NCI-H460 (cell line): ENCODE measurements at places on chromosomes 1 and 21.

GRCh38 chr1:3456449-3456963 is 2.0 kb downstream of the ARHGEF16 start:
- no peak for DNase-seq

GRCh38 chr1:1616045-1616790 is 918 bp downstream of the MIB2 start:
- no peak for DNase-seq

GRCh38 chr1:34057347-34058130 is 107.5 kb downstream of the CSMD2 start:
- no peak for DNase-seq

GRCh38 chr21:34227386-34227852 is 136.4 kb upstream of the KCNE2 start:
- DNase-seq, result no peak

DNA sequence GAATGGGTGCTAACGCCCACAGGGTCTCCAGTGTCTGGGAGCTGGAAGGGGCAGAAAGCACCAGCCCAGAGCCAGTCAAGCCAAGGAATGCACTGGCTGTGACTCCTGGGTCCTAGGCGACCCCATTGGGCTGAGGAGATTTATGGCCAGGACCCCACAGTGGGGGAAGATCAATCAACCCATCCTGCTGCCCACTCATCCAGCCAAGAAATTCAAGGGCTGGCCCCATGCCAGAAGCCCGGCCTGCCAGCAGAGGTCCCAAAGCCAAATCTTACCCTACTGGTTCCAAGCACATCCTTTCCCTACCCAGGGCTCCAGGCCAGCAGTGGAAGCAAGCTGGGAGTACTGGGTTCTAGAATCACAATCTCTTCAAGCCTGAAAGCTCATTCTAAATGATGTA is 6.8 kb upstream of the PDZK1IP1 start:
- DNase-seq, result no peak

DNA sequence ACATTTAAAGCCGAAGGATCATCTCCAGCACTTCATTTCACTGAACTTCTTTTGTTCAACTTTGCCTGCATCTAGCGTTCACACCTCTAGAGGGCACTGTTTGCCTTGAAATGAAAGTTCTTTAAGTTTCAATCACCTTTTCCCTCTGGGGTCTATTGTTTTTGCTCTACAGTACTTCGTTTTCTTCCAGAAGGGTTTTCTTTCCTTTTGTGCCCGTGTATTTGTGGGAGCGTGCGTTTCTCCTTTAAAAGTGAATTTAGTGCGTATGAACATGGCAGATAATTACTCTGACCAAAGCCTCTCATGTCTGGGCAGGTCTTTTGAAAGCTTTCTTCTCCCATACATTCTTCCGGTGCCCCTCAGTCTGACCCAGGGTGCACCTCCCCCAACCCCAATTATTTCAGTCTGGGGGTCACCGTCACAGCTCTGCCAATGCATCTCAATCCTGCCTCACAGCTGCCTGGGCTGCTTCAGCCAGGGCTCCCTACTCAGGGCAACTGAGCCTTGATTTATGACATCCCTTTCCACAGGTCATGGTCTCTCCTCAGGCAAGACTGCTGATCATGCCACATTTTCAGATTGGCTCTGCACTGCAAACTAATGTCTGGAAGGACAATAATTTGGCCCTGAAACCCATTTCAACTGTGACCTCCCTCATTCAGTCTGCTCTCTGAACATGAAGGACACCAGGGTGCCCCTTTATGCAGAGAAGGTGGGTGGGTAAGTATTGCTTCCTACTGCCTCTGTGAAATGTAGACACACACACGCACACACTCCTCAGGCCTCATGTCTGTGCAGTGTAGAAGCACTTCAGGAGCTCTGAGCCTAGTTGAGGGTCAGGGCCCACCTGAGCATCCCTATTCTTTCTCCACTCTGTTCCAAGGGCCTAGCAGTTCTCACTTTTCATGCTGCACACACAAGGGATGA is 88.6 kb downstream of the NUF2 start:
- DNase-seq, result peak; percentile 64

DNA sequence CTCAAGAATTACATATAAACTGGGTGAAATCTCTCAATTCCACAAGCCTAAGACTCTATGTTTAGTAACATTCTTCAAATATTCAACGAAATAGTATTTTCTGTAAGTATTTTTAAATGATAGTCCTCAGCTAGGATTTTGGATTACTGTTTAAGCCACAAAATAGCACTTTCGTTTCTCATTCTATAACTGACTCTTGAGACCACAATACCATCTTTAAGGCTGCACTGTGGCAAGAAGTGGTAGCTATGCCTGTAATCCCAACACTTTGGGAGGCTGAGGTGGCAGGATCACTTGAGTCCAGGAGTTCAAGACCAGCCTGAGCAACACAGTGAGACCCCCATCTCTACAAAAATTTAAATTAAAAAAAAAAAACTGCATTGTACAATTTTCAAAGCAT is 126.7 kb downstream of the CDC42BPA start:
- no peak for DNase-seq

- DNase-seq, result no peak
Measured at GRCh38 chr21:45794027-45794426, 150.5 kb downstream of the PCBP3 start.

DNA sequence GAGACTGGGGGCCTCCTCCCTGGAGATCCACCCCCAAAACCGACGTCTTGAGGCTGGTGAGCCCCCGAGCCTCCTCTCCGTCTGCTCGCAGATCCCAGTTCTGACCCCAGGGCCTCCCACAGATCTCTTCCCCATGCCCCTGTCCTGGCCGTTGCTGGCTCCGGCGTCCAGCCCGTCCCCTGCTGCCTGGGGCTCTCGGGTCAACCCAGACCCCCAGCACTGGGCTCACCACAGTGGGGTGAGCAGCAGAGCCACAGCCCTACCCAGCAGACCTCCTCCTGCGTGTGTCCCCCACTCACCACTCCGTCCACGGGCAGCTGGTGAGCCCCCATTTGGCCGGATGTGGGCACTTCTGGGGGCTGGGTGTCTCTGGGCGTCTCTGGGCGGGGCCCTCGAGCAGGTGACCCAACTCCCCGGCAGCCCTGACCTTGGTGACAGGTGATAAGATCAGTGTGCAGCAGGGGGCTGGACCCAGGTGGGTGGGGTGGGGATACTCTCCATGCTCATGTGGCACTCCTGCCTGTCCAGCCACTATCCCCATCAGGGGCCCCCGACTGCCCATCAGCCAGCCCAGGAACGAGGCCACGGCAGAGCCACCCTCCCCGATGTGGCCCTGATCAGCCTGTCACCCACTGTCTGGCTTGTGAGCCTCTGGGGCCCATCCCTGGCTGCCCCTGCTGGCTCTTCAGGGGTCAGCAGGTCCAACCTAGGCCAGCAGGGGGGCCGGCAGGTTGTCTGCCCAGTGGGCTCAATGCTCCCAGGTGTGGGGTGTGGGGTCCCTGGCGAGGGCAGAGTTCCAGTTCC is 709 bp downstream of the TNFRSF14 start:
- no peak for DNase-seq

GRCh38 chr21:14482165-14482564 is 64.0 kb downstream of the SAMSN1 start:
- DNase-seq, result no peak

DNA sequence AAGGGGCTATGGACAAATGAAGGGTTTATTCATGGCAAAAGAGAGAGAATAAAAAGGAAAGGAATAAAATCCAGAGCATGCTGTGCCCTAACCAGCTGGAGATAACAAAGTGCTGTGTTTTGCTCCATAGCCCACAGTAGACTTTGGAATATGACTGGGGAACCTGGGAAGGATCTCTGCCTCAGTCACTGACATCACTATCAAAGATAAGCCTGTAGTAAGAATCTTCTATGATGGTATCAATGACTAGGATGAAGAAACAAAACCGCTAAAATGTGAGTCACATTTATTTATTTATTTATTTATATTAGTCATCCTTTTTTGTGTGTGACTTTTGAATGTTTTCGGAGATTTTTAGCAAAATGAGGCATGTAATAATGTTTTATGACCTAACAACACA is 56.3 kb downstream of the NVL start:
- DNase-seq, result peak; percentile 33

DNA sequence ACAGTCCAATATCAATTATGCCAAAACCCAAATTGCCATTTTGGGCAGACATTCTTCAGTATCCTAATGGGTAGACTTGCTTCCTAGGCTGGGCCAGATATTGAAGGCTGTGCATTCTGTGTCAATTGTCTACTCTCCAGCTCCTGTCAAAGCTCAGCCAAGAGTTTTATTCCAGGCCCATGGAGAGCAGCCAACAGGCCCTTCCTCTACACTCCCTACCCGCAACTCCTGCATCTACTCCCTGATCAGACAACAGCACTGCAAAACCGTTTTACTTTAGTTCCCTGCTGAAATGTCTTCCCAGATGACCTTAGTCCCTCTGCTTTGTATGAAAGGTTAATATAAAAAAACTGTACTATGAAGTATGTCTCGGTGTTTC is 6.6 kb upstream of the ADORA3 start:
- DNase-seq, result no peak

- DNase-seq, result no peak
Measured at GRCh38 chr1:30381266-30381665, 342.1 kb downstream of the MATN1 start.

- no peak for DNase-seq
Measured at GRCh38 chr1:203751051-203751450, 13.9 kb upstream of the LAX1 start.

GRCh38 chr1:85093644-85094043 is 45.3 kb upstream of the MCOLN3 start:
- no peak for DNase-seq

DNA sequence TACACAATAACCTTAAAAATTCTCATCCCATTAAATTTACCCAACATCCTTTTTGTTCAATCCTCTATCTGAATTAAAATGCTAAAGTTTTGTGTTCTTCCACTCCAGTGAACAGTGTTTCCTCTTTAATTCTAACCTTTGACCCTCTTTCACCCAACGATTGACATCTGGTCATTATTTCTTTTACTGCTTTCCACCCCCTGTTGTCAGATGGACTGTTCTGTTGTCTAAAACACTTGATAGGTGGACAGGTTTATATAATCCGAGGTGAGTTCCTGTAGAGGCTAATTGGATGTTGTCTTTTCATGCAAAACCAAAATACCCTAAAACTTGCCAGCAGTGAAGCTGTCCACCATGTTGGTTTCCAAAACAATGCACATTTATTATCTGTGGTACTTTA is 73.4 kb upstream of the SERTAD4 start:
- DNase-seq, result no peak

- DNase-seq, result no peak
Measured at GRCh38 chr1:35851132-35851869, 31.7 kb upstream of the AGO1 start.

GRCh38 chr1:192232817-192233417 is 74.7 kb downstream of the RGS18 start:
- DNase-seq, result no peak

DNA sequence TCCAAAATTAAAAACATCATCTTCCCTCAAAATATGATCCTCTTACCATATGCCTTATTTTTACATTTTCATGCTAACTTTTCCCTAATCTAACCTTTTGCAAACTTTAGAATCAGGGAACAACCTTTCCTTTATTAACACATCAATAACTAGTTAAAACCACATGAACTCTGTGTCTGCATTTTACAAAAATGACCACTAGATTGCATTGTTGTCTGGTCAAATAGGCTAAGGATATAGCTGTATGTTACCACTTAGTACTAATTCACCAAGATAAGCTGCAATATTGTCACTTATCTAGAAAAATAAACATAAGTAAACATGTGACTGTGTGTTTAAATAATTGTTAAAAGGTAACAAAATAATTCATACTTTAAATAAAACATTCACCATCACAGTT is 82.3 kb downstream of the DENND1B start:
- DNase-seq, result no peak

- DNase-seq, result no peak
Measured at GRCh38 chr1:228090613-228091081, 8.1 kb downstream of the ARF1 start.

DNA sequence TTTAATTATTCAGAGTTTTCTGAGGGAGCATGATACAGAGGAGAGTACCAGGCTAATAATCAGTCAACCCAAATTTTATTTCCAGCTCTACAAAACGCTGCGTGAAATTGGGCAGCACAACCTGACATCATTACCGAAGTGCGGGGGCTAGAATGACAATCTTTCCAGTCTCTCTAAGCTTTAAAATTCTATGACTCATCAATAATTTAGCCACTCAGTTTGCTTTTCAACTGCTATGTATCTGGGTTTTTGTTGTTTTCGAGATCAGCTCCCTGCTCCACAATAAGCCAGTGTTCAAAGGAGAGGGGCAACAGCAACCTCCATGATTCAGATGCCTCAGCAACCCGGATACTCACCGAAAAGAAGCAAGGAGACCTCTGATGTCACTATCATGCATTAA is 13.9 kb downstream of the SORT1 start:
- DNase-seq, result no peak

- no peak for DNase-seq
Measured at GRCh38 chr1:229822026-229822425, 196.0 kb downstream of the URB2 start.

DNA sequence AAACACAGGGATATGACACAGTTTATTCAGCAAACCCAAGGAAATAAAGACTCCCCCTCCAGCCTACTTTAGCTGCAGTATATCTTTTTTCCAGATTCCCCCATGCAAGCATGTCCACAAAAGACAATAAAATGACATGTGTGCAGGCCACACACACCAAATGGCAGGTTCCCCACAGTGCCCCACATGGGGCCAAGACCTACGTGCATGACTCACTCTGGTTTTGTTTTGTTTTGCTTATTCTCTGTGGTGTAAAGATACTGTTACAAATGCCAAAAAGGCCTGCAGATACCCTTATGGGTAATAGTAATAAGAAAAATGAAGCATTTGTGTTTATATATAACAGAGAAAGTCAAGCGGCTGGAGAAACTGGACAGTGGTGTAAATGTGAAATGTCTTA is 71.6 kb downstream of the RD3 start:
- DNase-seq, result no peak

GRCh38 chr1:59195151-59195550 is 101.7 kb upstream of the FGGY start:
- no peak for DNase-seq

DNA sequence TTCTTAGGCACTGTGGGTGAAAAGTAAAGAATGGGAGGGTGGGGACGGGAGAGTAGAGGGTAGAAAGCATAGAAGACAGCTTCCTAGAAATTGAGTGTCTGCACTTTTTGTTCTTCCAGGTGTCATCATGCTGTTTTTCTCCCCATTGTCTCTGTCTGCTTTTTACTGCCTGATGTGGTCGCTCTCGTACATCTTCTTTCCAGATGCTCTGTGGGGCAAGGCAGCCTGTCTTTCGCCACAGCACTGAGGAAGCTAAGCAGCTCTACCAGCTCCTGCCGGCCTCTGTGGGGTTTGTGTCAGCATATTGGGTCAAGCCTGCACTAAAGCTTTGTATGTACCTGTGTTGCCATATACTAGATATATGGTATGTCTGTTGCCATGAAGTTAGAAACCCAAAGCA is 13.2 kb downstream of the TMEM269 start:
- no peak for DNase-seq

- DNase-seq, result no peak
Measured at GRCh38 chr1:109386054-109386717, 11.5 kb downstream of the SORT1 start.

- no peak for DNase-seq
Measured at GRCh38 chr21:35206141-35207125, 157.3 kb upstream of the RUNX1 start.
